ENCODE measurements at places on chromosomes 5 and 9. TPM values are rescaled to one million over a fixed set of nuclear protein-coding genes. Genes with fewer than 3 reads are reported as not detected.

PRRX2 gene
- total RNA-seq: not detected

DNA sequence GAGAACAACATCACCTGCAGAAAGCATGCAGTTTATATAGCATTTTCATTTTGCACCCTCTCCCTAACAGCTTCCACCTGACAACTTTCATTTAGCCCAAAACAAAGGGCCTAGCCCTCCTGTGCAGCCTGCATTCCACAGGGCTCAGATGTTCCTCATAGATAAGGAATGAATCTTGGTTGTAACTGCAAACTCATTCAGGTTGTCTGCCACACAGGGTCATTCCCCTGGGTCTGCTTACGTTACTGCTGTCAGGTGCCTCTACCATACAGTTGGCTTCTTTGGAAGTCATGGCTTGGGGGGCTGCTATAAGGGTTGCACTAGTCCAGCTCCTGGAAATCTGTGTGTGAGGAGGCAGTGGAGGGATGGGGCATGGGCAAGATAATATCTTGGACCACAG is 2.7 kb upstream of the DCP2 start:
- DNase-seq: no peak

GRCh38 chr5:150279330-150280020 is 10.1 kb downstream of the CAMK2A start:
- no peak for DNase-seq

INSL6 gene
- total RNA-seq: not detected

GRCh38 chr5:84362061-84362720 is 22.5 kb downstream of the EDIL3 start:
- no peak for DNase-seq

DNA sequence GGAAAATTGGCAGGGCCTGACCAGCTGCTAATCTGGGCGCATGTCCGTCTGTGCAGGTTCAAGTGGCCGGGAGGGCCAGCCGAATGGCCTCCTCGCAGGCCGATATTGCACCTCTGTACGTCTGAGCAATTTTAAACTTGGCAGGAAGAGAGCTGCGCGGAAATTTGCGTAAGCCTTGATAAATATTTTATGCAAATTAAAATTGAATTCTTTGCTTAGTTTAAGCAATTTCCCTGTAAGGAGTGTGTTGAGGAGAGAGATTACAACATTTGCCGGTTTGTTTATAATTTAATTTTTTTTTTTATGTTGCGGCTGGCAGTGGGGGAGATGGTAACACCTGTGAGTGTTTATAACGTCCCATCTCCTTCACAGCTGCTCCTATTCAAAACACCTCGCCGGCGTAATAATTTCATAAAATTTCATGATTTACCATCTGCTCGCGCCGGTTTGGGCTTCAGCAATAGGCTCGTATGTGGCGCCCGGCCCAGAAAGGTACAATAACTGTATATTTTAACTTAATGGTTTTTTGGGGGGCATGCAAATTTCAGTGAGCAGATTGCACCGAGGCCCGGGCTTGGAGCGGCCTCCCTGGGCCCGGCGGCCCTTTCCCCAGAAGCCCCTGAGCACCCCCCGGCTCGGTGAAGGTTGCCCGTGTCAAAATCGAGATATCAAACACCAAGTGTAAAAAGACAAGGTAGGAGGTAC is 269.4 kb upstream of the MVB12B start:
- no peak for DNase-seq

DNA sequence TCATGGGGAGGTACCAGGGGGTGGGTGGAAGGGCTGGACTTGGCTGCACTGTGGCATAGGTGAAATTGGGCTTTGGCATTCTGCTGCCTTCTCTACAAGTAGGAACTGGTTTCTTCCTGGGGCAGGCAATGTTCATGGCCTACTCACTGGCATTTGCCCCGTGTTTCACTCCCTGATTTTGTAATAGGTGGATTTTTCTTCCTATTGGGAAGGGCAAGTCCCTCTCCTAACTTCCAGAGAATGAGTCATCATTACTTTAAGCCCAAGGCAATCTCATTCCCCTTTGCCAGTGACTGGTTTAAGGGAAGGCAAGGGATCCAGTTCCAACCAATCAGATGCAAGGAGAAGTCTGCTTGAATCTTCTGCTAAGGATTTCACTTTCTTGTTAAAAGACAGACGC is 67.9 kb upstream of the ANKRD55 start:
- no peak for DNase-seq

GABRA1 gene
- 29.8 TPM for total RNA-seq

GRCh38 chr5:63401436-63402046 is 560.7 kb downstream of the HTR1A start:
- no peak for DNase-seq

- no peak for DNase-seq
Observed at GRCh38 chr5:171442287-171443042, 23.0 kb downstream of the FGF18 start.

Data from frontal cortex (tissue), 4 donors.